ENCODE measurements at places on chromosomes 11 and 22. TPM values are rescaled to one million over a fixed set of nuclear protein-coding genes. Genes with fewer than 3 reads are reported as not detected.

A4GALT gene
- total RNA-seq: 6.0 TPM

CCDC89 gene
- 1.8 TPM for total RNA-seq

DTX4 gene
- 14.3 TPM for total RNA-seq

CCDC116 gene
- 0.20 TPM for total RNA-seq

C22orf42 gene
- not detected for total RNA-seq

PPP2R5B gene
- total RNA-seq: 5.5 TPM

FXYD6 gene
- 30.3 TPM for total RNA-seq

CAPN5 gene
- 8.2 TPM for total RNA-seq
